HT-29 (cell line): ENCODE measurements at places on chromosomes 16 and 17. TPM values are rescaled to one million over a fixed set of nuclear protein-coding genes. Genes with fewer than 3 reads are reported as not detected.

- peak; percentile 59 for DNase-seq
Measured at GRCh38 chr17:71071837-71072236, 902.5 kb downstream of the KCNJ2 start.

GRCh38 chr17:5707482-5707881 is 123.2 kb upstream of the NLRP1 start:
- DNase-seq: no peak

GRCh38 chr17:303168-303567 is 49.4 kb downstream of the RPH3AL start:
- DNase-seq: no peak

- no peak for DNase-seq
Measured at GRCh38 chr16:23342083-23342640, 40.1 kb downstream of the SCNN1B start.

Gene C17orf113
- 3.6 and 3.7 TPM in 2 replicates for total RNA-seq

DNA sequence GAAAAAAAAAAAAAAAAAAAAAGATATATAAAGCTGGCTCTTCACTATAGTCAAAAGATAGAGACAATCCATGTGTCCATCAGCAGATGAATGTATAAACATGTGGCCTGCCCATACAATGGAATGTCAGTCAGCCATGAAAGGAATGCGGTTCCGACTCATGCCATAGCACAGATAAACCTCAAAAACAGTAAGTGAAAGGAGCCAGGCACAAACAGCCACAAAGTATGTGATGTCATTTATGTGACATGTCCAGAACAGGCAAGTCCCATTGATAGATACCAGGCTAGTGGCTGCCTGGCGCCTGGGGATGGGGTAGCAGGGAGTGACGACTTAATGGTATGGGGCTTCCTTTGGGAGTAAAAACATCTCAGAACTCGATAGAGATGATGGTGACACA is 155.7 kb downstream of the CMIP start:
- peak; percentile 66 for DNase-seq

DNA sequence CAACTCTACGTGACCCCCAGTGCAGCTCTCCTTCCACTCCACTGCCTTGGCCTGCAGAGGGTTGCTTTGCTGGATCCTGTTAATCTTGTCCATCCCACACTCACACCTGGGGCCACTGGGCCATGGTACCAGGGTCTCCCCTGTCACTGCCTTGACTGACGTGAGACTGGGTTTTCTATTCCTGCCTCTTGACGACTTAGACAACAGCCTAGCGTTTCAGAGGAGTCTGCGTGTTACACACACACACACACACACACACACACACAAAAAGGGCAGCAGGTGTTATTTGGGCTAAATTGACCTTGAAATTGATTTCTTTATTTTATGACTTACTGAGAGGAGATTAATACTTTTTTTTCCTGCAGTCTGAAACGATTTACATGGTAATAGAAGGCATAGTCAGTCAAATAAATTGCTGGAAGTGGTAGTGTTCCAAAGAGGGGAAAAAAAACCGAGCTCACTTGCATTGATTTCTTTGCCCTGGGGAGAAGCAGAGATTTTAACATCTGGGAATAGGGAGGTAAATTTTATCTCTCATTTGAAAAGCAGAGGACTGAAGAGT is 492.3 kb upstream of the EEF2KMT start:
- DNase-seq: no peak

DNA sequence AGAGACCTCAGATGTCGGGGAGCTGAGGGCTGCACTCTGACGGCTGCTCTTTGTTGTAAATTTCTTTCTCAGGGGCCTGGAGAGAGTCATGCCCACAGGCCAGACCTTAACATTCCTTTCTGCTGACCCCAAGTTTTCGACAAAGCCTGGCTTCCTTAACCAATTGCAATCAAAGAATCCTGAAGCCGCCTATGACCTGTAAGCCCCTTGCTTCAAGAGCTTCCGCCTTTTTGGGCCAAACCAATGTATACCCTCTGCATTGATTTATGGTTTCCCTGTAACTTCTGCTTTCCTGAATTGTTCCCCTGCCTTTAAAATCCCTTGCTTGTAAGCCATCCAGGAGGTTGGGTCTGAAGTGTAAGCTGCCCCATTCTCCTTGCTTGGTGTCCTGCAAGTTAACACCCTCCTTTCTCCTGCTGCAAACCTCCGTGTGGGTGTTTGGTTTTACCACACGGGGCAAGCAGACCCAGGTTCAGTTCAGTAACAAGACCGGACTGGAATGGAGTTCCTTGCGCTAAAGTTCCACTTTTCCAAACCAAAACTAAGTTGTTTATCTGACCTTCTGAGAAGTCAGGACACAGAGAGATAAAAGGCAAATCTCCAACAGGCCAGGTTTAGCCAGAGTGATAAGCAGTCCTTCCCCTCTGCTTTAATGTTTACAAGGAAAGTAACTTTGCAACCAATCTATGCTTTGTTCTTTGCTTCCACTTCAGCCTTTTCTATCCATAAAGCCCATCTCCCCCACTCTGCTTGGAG is 141.6 kb downstream of the KCNJ12 start:
- no peak for DNase-seq

DNA sequence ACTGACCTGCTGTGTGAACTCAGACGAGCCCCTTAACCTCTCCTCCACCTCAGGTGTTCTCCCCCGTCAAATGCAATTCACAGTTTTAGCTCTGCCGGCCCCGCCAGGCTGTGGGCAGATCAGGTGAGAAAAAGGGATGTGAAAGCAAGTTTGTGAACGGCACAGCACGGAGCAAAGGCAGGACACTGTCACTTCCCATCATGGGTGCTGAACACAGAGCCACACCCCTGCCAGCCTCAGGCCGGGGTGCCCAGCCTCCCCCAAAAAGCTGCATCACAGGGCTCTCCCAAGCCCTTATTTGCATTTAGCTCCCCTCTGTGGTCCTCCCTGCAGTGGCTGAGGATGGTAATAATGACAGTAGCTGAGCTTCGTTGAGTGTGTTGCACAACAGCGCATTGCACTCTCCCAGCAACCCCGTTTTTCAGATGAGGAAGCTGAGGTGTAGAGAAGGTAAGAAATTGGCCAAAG is 88.8 kb upstream of the TNRC6C start:
- DNase-seq: no peak
